ENCODE measurements at places on chromosomes 7 and 10.

GRCh38 chr7:21550821-21551531 is 8.1 kb downstream of the DNAH11 start:
- DNase-seq, result no peak

GRCh38 chr7:2048531-2048930 is 184.2 kb downstream of the MAD1L1 start:
- DNase-seq, result no peak

GRCh38 chr10:23194966-23195845 is 3.1 kb downstream of the PTF1A start:
- no peak for DNase-seq

- no peak for DNase-seq
These were observed 59.8 kb downstream of the GALNT17 start for GRCh38 chr7:71191771-71192170.

DNA sequence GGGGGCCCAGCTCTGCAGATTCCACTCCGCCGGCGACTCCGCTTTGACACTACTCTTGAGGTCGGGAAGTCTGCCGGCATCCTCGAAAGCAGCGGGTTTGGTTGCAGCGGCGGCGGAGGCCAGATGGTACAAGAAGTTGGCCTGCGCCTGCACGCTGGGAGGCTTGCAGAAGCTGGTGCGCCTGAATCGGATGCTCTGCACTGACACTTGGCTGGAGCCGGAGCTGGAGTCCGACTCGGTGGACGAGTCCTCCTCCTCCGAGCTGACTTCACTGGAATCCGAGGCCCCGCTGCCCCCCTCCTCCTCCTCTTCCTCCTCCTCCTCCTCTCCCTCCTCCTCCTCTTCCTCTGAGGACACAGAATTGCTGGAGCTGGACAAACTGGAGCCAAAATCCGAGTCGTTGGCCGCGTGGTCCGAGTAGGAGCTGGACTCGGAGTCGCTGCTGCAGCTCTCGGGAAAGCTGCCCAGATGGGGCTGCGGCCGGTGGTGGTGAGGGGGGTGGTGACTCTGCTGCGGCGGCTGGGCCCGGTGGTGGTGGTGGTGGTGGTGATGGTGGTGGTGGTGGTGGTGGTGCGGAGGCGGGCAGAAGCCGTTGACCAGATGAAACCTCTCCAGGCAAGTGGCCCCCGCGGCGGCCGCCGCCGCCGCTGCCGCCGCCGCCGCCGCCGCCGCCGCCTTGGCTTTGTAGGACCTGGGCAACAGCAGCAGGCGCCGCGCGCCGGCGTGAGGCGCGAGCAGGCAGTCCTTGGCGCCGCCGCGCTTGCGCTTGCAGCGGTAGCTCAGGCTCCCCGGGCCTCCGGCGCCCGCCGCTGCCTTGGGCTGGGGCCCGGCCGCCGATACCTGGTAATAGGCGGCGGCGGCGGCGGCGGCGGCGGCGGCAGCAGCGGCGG is 9.0 kb downstream of the SKIDA1 start:
- DNase-seq, result no peak

- DNase-seq, result no peak
These were observed 20.9 kb downstream of the IFT22 start for GRCh38 chr7:101300465-101301376.

DNA sequence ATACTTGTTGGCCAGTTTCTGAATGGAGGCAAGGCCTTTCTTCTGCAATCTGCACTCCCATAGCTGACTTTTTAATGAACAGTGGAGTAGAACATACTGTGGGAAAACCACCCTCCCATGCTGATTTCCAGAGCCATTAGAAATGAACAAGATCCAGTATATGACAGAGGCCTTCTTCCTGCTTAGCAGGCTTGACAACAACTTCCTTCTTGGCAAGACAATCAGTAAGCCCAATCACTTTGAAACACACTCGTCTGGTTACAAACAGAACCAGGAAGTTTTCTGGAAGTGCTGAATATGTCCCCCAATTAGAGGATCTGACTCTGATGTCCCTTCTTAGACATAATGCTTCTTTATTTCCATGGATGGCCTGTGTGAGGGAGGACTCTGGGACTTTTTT is 103.4 kb downstream of the SAMD9 start:
- no peak for DNase-seq

DNA sequence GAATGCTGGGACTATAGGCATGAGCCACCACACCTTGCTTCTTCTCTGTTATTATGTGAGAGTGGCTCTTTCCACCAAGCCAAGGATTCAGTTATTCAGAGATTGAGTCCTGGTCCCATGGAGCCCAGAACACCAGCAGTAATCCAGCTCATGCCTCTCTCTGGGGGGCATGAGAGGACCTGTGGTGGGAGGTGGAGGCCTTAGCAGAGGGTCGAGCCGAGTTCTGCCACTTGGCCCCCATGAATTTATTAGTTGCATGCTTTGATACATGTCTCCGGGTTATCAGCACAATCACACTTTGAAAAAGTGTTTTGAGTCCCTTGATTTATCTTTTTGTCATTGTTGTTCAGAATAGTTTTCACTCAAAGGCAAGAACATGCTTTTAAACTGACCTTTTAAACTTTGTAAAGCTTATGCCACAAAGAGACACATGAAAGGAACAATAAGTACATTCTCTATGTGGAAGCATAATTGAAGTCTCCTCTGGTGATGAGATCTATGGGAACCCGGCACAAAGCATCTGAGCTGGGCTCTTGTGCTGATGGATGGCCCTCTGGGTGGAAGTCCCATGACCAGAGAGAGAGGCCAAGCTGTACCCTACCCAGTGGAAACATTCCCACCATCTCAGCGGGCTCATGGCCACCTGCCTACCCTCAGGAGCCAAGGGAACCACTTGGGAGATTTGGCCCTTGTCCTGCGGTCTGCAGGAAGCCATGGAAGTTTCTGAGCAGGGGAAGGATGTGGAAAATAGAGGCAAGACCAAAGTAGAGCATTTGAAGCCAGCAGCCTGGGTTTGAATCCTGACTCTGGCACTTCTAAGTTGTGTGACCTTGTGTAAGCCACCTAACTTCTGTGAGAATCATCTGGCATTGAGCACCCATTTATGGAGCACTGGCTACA is 53.9 kb downstream of the MINDY4 start:
- no peak for DNase-seq

Data from inflammatory macrophage treated with lipopolysaccharide for 1 hour (primary cell).